ENCODE measurements at places on chromosomes 1 and 21.

GRCh38 chr1:29575277-29575676, 339.0 kb downstream of the PTPRU start:
- DNase-seq = no peak

DNA sequence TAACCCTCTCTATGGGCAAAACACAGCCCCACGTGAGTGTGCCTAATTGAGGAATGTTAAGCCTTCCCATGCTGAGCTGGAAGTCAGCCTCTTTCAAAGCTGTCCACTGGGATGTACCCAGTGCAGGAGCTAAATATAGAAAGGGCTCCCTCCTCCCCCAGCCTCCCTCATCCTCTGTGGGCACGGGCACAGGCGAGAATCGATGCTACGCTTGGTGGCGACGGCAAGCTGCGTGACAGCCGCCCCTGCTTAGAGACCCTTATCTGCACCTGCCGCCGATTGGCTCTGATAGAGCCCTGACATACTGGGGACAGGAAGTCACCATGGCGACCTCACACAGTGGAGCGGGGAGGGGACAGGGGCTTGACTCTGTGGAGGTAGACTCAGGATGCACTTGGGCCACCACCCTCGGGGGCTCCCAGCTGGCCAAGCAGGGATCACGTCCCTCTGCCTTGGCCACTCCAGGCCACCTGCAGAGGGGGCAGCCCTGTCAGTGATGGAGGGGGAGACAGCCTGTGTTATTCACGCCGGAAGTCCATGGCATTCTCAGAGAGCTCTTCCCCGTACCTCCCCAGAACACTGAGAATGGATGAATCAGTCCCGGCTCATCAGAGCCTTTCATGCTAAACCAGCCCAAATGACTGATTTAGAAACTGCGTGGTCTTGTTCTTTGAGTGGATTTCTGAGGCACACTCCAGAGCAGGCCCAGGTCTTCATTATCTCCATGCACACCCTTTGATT, 84.8 kb downstream of the KCND3 start:
- DNase-seq = no peak

DNA sequence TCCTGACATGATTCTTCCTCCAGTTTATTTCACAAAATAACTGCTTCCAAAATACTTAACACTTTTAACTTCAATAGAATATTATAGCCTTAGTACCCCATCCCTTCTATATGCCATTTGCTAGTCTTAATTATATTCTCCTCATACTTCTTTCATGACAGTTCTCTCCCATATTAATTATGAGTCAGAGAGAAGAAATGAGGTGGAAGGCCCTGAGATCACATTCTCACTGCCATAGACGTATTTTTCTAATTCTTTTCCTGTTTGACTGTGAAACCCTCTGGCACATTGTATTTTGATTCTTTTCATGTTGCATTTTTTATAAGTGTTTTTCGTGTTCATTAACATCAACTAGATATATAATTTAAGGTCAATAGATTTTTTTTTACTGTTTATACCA, 88.4 kb downstream of the GTF2B start:
- DNase-seq = no peak

DNA sequence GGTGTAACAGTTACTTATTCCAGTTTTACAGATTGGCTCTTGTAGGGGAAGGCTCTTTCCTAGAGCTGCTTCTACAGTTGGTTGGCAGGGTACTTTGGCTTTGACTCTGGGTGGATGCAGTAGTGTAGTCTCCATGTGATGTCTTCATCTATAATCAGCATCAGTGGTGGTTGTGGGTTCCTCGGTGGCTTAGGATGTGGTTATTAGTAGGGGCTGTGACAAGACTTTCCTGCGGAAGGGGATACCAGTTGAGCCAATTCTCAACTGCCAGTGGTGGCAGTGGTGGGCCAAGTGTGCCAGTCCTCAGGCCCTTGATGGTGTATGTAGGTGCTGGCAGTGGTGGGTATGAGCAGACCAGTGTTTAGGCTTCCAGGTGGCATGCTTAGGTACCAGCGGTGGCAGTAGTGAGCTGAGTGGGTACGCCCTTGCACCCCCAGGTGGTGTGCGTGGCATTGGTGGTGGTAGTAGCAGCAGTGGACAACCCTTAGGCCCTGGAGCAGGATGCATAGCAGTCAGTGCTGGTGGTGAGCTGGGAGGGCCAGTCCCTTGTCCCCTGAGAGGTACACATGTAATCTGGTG, 27.2 kb upstream of the KLF18 start:
- DNase-seq = no peak

- DNase-seq = no peak
Observed at GRCh38 chr1:193740762-193741161, 554.3 kb upstream of the B3GALT2 start.

Data from putamen (tissue), 1 donor.